Breast epithelium (tissue), 4 donors: ENCODE measurements at places on chromosomes 1 and 21. TPM values are rescaled to one million over a fixed set of nuclear protein-coding genes. Genes with fewer than 3 reads are reported as not detected.

FMN2 gene
- total RNA-seq, result 0.80 TPM

PM20D1 gene
- total RNA-seq, result 0.16 TPM

DISC1 gene
- 12.1 TPM for total RNA-seq

RNU1-4 gene
- under 0.01 TPM for total RNA-seq

SH2D2A gene
- not detected for total RNA-seq

OVAAL gene
- not detected for total RNA-seq

SLC1A7 gene
- total RNA-seq, result 0.16 TPM

UMODL1 gene
- total RNA-seq, result not detected

GALNT2 gene
- total RNA-seq, result 53.0 TPM

LCE1B gene
- not detected for total RNA-seq

HOOK1 gene
- 0.16 TPM for total RNA-seq

FAM72B gene
- total RNA-seq, result 0.73 TPM

DNA sequence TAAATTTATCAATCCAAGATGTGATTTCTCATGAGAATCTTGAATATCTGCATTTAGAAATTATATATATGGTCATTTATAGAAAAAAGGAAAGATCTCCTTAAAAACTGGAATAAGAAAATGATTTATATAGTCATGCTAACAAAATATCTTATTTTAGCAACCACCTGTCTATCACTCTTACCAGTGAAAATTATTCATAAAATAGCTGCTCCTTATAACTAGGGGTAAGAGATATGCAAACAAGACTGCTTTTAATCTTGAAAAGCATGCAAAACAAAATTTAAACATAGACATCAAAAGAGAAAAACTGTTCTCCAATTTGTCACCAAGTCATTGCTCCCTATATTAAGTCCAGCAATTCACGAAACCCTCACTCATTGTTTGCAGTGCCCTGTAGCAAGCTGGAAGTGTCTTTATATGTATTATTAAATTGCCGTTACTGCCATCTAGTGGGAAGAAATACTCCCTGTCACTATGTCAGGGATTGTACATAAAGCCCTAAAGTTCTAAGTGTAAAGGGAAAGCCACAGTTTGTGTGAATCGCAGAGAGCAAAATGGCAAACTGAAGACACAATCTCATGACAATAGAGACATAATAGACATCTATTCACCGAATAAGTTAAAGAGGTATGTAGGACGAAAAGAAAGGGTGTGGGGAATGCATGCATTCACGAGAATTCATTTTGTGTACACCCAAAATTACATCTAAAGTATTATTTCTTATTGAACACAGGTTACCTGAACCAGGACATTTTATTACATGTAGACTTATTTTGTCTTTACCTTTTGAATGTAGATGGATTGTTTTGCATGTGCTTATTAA, 600.5 kb downstream of the USP25 start:
- no peak for DNase-seq

DNA sequence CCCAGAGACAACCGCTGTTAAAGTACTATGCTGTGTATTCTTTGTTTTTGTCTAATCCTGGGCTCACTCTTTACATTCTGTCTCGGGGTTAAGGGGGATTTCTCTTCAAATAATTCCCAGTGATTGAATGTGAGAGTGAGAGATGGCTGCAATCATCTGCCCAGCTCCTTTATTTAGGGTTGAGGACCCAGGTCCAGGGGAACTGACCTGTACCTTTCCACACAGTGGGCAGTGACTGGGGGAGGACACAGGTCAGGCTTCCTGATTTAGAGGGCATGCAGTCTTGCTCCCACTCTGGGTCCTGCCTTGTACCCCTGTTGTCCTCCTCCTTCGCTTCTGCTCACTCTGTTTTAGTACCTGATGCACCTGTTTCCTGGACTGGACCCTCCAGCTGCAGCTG, 22.0 kb downstream of the PHGDH start:
- DNase-seq, result no peak

- no peak for DNase-seq
Observed at GRCh38 chr1:96361961-96362360, 359.6 kb upstream of the PTBP2 start.

GRCh38 chr1:227929751-227930472, 17.8 kb downstream of the WNT9A start:
- DNase-seq, result no peak

DNA sequence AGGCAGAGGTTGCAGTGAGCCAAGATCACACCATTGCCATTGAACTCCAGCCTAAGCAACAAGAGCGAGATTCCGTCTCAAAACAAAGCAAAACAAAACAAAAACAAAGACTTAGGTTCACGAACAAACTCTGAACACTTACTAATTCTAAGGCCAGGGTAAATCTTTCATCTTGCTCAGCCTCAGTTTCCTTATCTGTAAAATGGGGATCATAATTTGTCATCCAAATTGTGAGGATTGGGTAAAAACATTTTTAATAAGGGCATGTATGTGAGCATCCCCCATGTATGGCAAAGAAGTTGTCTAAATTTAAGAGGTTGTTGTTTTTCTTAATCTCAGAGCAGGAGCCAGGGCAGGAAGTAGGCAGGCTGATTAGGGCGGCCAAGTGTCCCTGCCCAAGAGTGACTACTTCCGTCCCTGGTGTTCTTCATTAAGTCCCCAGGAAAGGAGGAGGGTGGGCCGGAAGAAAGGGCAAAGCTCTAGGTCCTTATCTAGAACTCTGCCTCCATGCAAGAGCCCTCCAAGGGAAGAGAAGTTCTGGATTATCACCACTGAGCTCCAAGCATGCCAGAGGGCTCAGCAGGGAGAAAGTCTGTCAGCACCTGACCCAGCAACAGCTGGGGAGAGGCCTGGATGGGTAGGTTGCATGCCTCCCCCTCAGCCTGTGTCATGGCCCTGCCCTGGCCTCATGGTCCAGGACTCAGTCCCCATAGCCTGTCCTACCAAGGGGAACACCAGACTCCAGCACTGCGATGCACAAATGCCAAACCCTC, 49.9 kb upstream of the CLIC4 start:
- no peak for DNase-seq

DNA sequence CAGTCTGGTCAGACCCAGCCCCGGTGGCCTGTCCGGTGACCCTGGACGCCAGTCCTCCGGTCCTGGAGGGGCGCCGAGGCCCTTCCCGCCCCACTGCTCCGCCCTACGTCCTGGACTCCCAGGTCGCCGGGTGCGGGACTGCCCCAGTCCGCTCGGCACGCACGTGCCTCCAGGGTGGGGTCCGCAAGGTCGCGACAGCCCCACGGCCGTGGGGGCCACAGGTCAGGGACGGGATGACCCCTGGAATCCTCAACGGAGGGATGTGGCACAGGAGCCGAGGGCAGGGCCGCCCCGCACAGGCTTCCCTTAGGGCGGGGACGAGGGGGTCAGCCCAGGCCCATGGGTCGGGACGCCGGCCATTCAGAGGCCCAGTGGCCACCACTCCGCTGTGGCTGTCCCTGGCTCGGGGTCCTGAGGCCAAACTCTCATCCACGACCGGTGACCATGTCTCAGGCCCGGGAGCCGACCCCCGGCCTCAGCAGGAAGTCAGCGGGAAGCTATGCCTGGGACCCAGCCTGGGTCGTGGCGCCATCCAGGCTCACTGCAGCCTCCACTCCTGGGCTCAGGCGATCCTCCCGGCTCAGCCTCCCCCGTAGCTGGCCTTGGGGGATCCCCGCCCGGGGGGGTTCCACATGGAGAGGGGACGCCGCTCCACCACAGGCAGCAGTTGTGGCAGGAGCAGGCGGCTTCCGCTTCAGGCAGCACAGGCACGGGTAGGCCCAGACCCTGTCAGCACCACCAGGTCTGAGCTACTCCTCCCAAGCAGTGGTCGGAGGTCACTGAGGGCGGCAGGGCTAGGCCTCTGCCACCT, 599 bp upstream of the TMEM240 start:
- no peak for DNase-seq

- no peak for DNase-seq
Observed at GRCh38 chr1:230057681-230058565, 9.1 kb upstream of the GALNT2 start.

DNA sequence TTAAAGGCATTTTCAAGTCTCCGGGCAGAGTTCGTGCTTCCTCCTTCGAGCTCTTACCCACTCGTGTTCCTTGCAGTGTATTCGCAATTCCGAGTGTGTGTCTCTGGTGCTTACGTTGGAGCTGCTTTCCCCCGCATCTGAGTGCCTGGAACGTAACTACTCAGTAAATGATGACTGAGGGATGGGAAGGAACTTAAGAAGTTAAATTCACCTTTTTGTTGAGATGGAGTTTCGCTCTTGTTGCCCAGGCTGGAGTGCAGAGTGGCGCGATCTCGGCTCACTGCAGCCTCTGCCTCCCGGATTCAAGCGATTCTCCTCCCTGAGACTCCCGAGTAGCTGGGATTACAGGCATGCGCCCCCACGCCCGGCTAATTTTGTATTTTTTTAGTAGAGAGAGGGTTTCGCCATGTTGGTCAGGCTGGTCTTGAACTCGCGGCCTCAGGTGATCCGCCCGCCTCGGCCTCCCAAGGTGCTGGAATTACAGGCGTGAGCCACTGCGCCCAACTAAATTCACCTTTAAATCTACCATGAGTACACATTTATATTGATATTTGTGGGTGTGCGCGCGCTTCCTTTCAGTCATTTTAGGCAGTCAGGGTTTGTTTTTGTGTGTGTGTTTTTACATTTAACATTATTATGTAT, 837 bp downstream of the NDUFS5 start:
- DNase-seq, result no peak

- no peak for DNase-seq
Observed at GRCh38 chr1:112461200-112461871, 47.4 kb upstream of the WNT2B start.

GRCh38 chr1:165726169-165726568, 27.8 kb upstream of the ALDH9A1 start:
- no peak for DNase-seq

DNA sequence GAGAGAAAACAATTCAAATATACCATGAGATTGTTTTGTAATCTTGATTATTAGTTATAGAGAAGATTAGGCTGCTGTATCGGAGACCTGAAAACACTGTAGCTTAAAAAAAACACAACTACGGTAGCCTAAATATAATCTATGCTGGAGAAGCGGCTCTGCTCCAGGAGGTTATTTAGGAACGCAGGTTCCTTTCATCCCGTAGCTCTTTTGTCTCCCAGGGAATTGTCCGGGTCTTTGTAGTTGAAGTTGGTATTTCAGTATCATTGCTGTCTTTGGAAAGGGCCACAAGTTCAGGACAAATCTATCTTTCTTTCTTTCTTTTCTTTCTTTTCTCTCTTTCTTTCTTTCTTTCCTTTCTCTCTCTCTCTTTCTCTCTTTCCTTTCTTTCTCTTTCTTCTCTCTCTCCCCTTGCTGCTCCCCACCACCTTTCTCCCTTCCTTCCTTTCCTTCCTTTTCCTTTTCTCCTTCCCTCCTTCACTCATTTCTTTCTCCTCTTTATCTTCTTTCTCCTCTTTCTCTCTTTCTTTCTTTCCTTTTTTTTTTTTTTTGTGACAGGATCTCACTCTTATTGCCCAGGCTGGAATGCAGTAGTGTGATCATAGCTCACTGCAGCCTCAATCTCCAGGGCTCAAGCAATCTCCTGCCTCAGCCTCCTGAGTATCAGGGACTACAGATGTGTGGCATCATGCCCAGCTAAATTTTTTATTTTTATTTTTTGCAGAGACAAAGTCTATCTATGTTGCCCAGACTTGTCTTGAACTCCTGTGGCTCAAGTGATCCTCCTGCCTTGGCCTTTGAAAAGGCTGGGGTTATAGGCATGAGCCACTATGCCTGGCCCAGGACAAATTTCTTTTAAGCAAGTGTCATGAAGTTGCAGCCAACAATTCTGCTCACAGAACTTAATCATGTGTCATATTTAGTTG, 10.9 kb upstream of the NFIA start:
- no peak for DNase-seq

DNA sequence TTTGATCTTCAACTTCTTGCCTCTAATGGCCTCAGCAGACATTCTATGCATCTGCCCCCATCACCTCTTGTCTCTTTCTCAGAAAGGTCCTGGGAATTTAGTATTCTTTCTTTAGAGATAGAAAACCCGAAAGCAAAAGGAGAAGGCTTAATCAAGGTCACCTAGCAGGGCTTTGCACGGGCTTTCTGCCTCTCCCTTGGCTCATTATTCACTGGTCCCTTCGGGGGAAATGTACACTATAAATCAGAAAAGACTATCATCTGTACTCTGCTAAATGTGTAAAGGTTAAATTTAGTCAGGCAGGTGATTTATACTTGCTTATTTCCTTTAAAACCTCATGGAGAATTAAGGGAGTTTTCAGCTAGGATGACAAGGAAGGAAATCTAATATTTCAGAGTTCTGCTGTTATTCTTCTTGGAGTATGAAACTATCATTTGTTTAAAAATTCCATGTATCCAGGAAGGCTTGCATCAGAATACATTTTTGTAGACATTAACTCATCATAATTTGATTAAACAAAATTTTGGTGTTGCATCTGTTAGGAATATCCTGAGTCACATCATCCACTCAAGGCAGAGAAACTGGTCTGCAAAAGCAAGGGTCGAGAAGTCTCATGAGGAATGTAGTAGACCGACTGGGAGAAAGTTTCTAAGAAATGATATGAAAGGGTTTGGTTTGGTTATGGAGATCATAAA, 124.6 kb downstream of the GABPA start:
- no peak for DNase-seq

DNA sequence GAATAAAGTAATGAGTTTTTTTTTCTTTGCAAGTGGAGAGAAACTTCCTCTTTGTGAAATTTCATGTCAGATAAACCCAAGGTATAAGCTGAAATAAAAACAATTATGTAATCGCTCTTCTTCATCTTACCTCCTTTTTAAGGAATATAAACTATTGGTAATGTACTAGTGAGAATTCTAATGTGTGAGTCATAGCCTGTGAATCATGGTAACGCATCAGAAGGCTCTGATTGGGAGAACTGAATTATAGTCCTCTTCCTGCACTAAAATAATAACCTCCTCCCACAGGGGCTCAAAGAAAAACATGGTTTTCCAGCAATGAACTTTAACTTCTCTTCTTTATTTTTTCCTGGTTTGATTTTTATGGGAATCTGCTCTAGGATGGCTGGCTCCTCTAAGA, 57.1 kb upstream of the COX20 start:
- DNase-seq, result no peak

GRCh38 chr1:226676381-226676780, 62.7 kb downstream of the ITPKB start:
- DNase-seq, result no peak

DNA sequence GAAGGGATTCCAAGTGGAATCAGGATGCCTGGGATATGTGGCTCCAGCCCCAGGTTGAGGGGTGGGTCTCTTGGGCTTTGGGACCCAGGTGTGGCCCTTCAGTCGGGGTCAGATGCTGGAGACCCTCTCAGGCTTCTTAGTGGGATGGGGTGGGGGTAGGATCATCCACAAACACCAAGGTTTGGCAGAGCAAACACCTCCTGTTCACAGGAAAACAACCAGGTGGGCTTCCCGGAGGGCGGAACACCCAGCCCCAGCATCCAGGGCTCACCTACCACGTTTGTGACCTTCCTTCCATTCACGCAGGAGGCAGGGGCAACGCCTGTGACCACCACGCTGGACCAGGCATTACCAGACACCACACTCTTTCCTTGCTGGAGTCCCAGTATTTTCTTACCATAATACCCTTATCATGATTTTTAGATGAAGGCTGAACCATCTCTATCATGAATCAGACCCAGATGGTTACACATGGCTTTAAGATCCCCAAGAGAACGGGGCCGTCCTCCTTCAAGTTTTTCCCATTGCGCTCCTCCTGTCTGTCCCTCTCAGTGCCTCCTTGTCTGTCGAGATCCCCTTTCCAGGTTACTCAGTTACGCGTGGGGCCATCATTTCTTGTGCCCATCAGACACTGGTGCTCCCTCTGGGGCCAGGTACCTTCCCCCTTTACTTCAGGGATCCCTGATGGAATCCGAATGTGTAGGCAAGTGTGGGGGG, 428.2 kb downstream of the NPHP4 start:
- DNase-seq, result no peak

GRCh38 chr1:189659731-189660130, 817.9 kb downstream of the BRINP3 start:
- no peak for DNase-seq
